Esophagus squamous epithelium (tissue), 5 donors: ENCODE measurements at places on chromosomes 7 and 10. TPM values are rescaled to one million over a fixed set of nuclear protein-coding genes. Genes with fewer than 3 reads are reported as not detected.

DNA sequence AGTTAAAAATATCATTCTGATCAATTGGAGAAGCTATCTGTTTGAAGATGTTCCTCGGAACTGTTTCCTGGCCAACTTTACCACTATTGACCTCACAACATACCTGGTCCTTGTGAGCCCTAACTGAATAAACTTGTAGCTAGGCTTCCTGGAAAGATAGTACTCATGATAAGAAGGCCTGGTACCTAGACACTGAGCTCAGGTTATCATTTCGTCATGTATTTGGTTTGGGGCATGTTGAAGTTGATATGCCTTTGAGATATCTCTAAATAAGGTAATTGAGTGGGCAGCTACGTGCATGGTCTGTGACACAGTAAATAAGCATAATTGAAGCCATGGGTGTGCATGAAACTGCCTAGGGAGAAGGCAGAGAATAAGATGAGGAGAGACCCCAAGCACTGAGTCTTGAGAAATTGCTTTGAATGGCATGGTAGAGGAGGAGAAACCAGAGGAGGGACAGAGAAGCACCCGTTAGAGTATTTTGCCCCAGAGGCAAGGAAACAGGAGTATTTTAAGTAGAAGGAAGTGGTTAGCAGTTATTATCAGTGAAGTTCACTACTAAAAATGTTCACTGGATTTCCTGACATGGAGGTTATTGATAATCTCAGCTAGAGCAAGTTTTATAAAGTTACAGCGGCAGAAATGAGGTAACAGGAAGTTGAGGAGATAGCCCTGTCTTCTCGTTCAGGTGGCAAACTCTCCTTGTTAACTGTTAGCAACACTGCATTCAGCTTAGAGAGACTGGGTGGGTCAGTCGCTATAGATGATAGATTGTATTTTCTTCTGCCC lies 55.6 kb downstream of the CC2D2B start:
- no peak for DNase-seq
- H3K27ac ChIP-seq: no peak overlapping the region
- H3K27me3 ChIP-seq: no peaks in the 10 kb centered on the region
- no peaks in the 10 kb centered on the region for H3K36me3 ChIP-seq
- no peaks in the 10 kb centered on the region for H3K4me1 ChIP-seq

DNA sequence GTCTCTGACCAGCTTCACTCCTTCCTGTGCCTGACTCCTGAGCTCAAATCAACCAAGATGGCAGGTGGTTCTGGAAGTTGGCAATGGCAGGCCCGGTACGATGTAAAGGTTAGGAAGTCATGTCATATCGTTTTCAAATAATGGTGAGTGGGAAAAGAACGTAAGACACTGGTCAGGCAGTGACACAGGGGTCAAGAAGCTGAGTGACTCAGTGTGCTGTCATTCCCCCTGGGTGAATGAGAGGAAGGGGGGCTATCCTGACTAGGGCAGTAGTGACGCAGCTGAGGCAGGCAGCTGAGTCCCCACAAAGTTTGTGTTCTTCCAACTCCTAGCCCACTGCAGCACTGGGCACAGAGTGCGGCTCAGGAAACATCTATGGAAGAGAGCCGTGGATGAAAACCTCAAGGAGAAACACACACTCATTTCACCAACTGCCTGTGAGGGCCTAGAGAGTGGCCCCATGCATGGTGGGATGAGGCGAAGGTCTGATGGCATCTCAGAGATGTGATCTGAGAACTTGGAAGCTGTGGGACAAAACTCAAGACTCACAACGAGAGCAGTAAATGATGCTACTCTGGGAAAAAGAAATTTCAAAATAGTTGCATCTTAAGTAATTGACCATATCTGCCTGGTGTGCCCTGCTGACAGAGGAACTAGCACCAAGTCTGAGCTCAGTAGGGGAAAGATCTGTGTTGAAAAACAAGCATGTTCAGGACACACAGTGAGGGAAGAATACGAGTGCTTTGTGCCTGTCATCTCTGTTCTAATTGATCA lies 23.2 kb downstream of the CREB3L2 start:
- H3K27ac ChIP-seq: peak overlapping the region; percentile 81
- no peaks in the 10 kb centered on the region for H3K27me3 ChIP-seq
- no peak overlapping the region for H3K4me3 ChIP-seq

- no peaks in the 10 kb centered on the region for H3K36me3 ChIP-seq
- H3K4me3 ChIP-seq: no peak overlapping the region
- H3K4me1 ChIP-seq: no peaks in the 10 kb centered on the region
- DNase-seq: no peak
These were observed 854.2 kb upstream of the AUTS2 start for GRCh38 chr7:68744036-68744435.

GRCh38 chr10:23310404-23310803 lies 34.2 kb downstream of the C10orf67 start:
- H3K27me3 ChIP-seq: no peaks in the 10 kb centered on the region
- no peaks in the 10 kb centered on the region for H3K36me3 ChIP-seq
- no peak overlapping the region for H3K27ac ChIP-seq
- no peak for DNase-seq
- H3K4me1 ChIP-seq: no peaks in the 10 kb centered on the region
- no peak overlapping the region for H3K4me3 ChIP-seq

The CFAP46 gene
- total RNA-seq: 0.76 TPM
